ENCODE measurements at places on chromosomes 3 and 15.

DNA sequence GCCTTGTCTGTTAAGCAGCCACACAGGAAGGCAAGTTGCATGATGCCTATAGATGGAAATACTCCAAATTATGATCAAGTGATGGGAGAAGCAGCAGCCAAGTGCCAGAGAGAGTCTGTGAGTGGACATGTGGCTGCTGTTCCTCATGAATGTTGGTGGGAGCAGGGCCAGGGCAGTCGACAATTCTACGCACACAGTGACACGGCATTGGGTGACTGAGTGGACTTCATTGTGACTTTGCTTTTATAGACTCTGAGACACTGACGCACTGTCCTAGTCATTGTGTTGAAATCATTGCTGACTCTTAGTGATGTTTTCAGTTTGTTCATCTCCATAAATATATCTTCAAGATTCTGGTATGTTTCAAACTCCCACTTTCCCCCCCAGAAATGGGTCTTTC lies 246.3 kb upstream of the SEMA6D start:
- DNase-seq = no peak

- DNase-seq = no peak
Observed at GRCh38 chr15:101027920-101028319, 108.8 kb downstream of the LRRK1 start.

- DNase-seq = no peak
Observed at GRCh38 chr3:36493051-36493450, 112.7 kb downstream of the STAC start.

DNA sequence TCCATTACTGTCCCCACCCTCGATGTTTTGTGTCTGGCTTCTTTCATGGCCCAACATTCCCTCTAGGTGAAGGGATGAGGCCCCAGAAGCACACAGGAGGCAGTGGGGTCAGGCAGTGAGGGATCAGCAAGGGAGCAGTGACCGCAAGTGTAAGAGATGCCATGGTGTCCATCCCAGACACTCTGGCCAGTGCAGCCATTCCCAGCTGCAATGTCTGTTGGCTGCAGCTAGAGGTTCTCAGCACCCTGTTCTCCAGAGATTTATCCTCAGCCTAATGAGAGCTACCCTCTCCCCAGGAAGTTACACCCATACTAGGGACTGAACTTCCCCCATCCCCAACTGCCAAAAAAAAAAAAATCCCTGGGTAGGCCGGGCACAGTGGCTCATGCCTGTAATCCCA lies 40.2 kb downstream of the TRANK1 start:
- DNase-seq = no peak
